ENCODE measurements at places on chromosomes 1 and 21. TPM values are rescaled to one million over a fixed set of nuclear protein-coding genes. Genes with fewer than 3 reads are reported as not detected.

DNA sequence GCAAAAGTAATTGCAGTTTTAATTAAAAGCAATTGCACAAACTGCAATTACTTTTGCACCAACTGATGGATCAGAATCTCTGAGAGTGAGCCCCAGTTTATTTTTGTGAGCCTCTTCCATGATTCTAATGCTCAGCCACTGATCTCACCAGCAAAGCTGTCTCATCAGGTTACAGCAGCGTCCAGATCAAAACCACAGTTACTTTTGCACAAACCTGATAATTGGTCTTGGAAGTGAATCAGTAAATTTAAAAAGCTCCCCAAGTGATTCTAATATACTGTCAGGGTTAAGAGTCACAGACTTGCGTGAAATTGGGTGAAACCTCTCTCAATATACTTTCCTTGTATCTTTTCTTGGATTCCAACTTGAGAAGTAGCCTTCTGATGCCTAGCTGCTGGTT lies 13.5 kb upstream of the CR2 start:
- DNase-seq, result no peak

DNA sequence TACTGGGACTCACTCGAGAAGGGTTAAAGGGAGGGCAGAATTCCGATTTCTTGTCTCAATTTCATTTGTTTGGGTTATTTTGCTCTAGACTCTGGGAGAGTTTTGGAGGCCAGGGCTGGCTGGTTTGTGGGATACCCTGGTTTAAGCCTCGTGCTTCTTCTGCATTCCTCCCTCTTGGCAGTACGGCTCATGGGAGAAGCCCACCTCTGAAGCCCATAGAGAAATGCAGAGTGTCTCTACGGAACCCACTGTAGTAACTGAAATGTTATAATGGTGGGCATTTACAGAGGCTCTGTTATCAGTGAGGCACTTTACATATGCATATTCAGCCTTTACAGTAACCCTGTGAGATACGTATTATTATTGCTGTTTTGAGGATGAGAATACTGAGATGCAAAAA lies 43.9 kb downstream of the ROR1 start:
- DNase-seq, result no peak

DNA sequence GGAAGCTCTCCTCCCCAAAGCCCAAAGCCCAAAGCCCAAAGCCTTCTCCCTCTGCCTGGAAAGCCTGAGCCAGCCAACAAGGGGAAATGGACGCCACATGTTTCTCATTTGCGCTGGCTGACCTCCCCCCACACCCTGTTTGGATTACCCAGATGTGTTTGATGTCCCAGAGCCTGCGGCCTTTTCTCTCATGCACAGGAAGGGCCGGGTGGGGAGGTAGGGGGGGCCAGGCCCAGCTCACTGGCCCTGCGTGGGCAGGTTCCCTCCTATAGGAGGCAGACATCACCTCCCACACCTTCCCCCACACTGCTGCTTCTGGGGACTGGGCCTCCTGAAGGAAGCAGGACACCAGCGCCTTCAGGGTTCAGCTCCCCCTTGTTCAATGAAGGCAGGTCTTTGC lies 116.3 kb downstream of the NAV1 start:
- DNase-seq, result no peak

DNA sequence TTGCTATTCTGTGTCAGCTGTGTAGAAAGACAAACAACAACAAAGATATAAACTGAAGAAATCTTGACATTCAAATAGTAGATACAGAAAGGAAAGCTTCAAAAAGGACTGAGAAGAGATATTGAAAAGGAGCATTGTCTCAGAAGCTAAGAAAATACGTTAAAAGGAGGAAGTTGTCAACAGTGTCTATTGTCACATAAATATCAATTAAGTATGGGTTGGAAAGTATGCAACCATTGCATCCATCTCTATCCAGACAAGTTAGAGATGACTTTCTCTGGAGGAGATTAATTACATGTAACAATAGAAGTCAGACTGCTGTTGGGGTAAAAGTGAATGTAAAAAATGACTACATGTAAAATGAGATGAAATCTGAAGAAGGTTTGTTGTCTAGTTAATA lies 29.7 kb upstream of the BRINP3 start:
- DNase-seq, result no peak

GRCh38 chr1:106254748-106255147 lies 801.7 kb upstream of the PRMT6 start:
- DNase-seq, result no peak

DNA sequence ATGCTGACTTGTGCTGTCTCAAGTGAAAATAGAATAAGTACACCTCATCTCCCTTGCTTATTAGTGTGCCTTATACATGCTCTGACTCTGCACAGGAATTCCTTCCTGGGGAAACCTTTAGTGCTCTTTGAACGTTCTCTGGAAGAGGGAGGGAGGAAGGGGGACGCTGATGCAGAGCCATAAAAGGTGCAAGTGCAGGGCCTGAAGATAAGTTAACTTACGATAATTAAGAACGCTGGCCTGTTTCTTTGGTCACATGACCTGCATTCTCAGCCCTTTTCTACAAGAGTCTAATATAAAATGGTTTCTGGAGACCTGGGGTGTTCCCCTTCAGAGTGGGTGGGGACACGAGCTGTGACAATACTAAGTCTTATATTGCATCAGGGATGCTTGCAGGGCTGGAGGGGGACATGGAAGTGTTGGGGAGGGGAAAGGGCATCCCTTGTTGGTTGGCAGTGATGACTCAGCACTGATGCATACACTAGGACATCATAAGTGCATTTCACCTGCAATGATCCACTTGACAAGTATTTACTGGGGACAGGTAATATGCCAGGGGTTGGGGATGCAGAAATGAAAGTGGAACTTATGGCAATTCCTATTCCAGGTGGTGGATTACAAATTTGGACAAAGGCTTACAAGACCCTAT lies 26.3 kb upstream of the KIAA0040 start:
- DNase-seq, result no peak

- DNase-seq, result peak; percentile 25
These were observed 22.1 kb upstream of the TDRD10 start for GRCh38 chr1:154479764-154480421.

DNA sequence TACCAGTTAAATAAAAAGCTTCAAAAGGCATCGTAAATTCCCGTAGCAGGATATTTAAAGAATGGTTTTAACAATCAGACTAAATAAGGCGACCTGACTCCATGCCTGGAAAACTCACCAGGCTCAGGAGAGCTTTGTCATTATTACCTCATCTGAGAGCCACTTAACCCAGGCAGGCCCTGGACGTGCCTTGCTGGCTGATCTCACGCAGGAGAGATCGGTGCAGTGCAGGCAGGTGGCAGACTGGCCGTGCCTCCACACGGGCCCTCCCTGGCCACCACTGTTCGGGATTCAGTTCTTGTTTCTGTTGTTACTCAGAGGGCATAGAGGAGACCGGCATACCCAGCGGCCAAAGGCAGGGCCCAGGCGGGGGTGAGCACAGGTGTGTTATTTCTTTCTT lies 6.4 kb downstream of the MT1HL1 start:
- no peak for DNase-seq

DNA sequence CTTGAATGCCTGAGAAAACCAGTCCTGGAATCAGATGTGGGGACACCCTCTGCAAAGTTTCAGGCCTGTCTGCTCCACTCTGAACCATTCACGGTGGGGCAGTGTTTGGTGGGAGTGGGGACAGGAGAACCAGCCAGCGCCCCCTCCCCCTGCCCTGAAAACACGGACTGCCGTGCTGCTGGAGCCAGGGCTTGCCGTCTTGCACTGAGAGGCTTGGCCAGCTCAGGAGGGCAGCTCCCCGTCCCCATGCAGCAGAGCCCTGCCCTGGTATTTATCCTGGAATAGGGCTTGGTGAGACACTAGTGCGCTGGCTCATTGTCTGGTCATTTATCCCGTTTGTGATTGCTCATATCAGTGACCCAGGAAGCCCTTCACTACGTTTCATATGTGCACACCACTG lies 3.9 kb downstream of the S100B start:
- DNase-seq, result no peak

GRCh38 chr1:59804301-59804700 lies 10.4 kb upstream of the HOOK1 start:
- no peak for DNase-seq

DNA sequence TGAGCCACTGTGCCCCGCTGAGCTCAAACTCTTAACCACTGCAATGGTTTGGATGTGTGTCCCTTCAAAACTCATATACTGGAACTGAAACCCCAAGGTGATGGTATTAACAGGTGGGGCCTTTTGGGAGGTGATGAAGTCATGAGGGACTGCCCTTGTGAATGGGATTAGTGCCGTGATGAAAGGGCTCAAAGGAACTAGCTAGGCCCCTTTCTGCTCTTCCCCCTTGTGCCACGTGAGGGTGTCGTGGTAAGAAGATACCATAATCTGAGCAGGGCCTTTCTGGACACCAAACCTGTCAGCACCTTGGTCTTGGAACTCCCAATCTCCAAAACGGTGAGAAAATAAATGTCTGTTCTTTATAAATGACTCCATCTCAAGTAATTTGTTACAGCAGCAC lies 45.5 kb upstream of the SPOCD1 start:
- no peak for DNase-seq

DNA sequence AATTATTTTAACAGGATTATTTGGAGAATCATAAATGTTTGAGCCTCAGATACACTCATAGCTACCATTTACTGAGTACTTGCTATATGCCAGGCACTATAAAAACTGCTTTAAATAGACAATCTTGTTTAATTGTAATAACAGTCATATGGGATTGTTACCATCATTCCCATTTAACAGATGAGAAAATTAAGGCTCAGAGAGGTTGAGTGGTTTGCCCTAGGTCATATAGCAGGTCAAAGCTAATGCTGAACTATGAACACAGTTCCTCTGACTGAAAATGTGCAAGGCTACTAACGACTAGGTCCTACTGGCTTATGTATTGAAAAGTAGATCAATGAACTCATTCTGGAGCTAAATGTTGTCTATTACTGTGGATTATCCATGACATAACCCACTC lies 63.4 kb downstream of the DDR2 start:
- no peak for DNase-seq

DNA sequence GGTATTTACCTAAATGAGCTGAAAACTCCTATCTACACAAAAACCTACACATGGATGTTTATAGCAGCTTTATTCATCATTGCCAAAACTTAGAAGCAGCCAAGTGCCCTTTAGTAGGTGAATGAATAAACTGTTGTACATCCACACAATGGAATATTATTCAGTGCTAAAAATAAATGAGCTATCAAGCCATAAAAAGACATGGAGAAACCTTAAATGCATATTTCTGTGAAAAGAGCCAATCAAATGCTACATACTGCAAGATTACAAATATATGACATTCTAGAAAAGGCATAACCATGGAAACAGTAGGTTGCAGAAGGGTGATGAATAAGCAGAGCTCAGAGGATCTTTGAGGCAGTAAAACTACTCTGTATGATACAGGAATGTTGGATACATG lies 23.3 kb downstream of the ABCB10 start:
- DNase-seq, result no peak

GRCh38 chr1:31891280-31891679 lies 46.9 kb downstream of the PTP4A2 start:
- peak; percentile 26 for DNase-seq

CRYBG2 gene
- 18.6 TPM for total RNA-seq

PGM1 gene
- total RNA-seq, result 36.2 TPM

HFM1 gene
- total RNA-seq, result 0.79 TPM

STUM gene
- total RNA-seq, result not detected

LRRC8D gene
- 30.6 TPM for total RNA-seq

OR2T4 gene
- total RNA-seq, result not detected

PRAMEF26 gene
- not detected for total RNA-seq

C1orf94 gene
- not detected for total RNA-seq

ST6GALNAC5 gene
- total RNA-seq, result 10.8 TPM

GPX7 gene
- 33.1 TPM for total RNA-seq
